ENCODE measurements at places on chromosomes 4 and X.

- no peak for DNase-seq
These were observed 3.5 kb upstream of the BMP2K start for GRCh38 chr4:78772526-78773091.

DNA sequence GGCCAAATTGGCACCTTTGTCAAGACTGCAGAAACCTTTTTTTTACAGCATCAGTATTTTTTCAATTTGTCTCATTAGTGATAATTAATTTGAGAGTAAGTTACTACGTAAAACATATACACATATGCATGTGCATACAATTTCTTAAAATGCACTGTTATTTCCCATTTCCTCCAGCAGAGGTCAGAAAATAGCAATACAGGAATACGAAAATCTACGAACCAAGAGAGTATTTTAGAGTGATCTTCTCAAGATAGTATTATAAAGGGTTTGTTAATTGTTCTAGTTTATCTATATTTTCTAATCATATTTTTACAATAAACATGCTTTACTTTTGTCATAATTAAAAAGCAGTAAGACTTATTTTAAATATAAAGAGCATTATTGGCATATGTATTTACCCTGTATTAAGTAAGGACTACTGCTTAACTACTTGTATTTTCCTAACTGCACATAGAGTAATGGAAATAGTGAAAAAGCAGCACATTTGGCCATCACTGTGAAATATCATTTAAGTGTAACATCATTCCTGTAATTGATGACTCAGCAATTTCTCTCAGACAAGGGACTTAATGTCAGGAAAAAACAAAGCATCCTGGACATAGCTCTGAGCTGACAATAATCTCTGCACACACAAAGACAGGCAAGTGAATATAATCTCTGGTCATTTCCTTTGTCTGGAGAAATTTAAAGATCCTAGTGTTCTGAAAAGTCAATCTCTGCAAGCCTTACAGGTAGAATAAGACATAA, 45.6 kb downstream of the MAOB start:
- DNase-seq: peak; percentile 18

- no peak for DNase-seq
These were observed 18.4 kb upstream of the ANAPC4 start for GRCh38 chr4:25358515-25359275.

DNA sequence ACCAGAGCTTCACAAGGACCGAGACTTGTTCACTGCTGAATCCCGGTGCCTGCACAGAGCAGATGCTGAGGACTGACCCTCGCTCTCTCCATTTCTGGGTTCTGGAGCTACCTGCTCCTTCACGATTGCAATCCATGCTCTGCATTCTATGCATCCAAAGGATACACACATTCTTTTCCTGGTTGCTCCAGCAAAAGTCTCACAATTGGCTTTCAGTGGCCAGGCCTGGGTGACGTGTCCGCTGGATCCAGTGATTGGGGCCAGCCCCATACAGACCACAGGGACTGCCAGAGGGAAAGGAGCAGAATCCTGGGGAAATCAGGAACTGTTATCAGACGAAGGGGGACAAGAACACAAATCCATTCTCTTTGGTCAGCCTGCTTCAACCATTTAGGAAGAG, 14.9 kb upstream of the CDKN2AIP start:
- DNase-seq: no peak

- DNase-seq: no peak
These were observed 29.0 kb downstream of the TRMT44 start for GRCh38 chr4:8469550-8469949.

GRCh38 chrX:3815896-3816664, 102.6 kb upstream of the PRKX start:
- peak; percentile 55 for DNase-seq

DNA sequence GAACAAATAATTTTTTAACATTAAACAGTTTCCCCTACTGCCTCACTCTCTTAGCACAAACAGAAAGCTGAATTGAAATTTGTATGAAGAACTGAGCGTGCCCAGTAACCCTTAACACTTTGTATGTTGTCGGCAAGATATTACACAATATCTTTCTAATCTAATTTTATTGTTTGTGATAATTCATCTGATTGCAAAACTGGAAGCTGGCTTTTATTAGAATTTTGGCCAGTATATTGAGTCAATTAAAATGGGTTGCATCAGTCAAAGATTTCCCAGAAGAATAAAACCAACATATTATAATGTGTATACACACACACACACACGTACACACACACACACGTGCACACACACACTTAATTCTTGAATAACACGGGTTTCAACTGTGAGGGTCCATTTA, 2332.1 kb downstream of the PCDH7 start:
- no peak for DNase-seq

DNA sequence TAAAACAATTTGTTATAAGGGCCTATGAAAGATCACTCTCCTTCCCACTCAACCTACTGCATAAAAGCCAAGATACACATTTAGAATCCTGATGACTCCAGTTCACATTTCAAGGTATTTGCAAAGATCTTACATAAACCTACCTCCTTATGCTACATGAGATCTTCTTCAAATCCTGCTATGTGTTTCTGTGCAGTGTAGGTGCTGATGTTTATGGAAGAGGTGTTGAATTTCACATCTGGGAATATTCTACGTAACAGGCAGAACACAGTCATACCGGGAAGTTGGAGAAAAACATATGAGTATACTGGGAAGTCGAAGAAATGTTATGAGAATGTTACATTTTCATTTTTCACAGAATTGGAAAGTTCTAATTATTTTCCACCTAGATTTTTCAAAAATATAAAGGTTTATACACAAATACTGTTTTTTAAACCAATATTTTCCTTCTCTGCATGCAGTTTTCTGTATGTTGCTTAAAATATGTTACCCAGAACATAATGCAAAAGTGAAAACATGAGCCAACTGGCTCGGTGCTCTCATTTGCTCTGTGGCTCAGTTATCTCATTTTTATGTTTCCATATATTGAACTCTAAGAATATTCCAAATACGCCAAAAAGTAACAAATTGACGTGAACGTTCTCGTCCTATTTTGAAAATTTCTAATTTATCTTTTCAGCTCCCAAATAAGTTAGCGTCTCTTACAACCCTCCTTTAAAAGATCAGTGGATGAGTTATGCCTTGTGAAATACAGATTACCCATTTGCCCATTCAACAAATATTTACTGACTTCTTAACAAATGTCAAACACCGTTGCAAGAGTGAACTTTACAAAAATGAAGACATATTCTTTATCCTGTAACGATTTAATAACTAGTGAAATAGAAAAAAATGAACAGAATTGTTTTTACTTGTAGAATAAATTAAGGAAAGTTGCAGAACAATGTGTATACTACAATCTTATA, 899.3 kb downstream of the STIM2 start:
- no peak for DNase-seq

GRCh38 chrX:70434914-70435586, 9.6 kb upstream of the DLG3 start:
- DNase-seq: peak; percentile 46

DNA sequence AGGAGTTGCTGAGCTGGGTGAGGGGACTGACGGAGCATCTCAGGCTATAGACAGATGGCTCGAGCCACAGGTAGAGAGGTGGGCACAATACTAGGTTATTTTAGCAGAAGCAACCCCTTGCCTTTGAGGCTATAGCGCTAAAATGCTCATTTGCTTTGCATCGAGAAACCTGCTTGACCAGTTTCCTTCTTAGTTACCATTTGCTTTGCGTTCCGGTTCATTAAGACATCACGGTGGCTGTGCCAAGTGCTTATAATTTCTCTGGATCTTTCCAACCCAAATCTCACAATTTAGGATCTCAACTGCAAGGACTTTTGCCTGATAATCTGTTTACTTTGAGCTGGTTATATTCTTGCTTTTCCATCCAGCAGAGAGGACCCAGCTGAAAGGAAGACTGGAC, 40.8 kb downstream of the DLG3 start:
- DNase-seq: no peak

DNA sequence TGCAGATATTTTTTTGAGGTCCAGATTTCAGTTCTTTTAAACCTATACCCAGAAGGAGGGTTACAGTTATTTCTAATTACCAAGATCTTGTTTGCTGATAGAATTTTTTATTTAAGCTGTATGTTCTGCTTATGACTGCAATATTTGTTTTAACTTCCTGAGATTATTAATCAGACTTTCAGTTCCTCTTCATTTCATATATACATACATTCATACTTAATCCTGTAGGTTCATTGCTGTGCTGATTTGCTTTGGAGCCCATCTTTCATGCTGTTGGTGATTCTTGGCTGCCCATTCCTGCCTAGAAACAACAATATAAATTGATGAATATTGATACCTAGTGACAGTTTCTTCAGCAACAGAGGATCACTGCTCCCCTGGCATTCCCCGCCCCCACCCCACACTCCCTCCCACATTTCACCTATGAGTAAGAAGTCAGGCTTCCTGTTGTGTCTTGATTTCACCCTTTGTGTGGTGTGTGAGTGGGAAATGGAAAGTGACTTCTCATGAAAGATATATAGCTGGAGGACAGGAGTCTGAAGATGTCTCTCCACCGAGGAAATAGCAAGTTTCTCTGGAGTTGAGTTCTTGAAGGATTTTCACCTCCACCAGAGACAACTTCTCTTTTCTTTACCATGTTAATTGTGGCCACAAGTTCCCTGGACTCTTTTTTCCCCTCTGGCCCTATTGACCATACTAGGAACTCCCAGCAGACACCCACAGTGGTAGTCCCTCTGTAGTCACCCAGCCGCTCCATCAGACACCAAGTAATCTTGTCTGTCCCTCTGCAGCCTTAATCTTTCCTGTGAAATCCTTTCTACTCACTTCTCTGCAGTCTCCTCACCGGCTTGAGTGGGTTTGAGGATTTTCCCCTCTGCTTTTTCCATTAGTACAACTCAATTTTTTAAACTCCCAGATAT, 118.4 kb downstream of the ASB9 start:
- peak; percentile 14 for DNase-seq

- no peak for DNase-seq
These were observed 152.7 kb downstream of the FHIP1A start for GRCh38 chr4:151561551-151562256.

DNA sequence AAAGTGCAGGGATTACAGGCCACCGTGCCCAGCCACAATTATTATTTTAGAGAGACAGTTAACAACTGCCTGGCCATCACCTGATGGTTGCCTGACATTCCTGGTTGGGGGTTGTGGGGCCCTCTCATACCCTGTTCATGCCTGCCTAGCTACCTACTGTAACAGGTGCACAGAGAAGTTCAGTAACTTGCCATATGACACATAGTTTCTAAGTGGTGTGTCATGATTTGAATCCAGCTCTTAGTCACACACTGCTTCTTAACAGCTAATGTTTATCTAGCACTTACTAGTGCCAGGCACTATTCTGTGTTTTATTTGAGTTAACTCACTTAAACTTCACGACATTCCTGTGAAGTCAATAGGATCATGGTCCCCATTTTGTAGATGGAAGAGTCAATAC, 122.7 kb upstream of the JADE1 start:
- DNase-seq: no peak

DNA sequence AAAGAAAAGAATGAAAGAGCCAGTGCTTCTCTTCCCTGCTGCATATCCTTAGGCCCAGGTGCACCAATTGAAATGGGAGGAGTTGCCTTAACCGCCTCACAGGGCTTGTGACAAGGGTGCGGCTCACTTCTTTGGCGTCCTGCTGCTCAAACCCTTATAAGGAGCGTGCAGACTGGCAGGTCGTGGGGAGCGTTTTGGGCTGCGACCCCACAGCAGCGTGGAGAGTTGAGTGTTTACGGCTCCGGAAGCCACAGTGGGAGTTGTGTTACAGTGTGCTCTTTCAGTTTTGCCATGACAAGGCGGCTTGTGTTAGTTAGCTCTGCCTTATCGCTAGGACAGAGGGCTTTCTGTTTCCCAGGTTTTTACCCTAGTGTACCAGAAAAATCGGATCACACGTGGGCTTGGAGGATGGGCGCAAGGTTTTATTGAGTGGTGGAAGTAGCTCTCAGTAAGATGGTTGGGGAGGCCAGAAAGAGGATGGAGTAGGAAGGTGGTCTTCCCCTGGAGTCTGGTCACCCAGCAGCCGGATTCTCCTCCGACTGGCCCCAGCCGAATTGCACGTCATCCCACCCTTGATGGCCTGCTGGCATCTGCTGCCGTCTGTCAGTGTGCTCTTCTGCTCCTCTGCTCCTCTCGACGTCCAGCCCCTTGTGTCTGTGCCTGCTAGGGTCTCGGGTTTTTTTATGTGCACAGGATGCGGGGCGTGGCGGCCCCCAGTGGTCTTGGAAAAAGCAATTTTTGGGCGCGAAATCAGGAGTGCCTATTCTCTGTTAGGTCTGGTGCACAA, 718.9 kb downstream of the ARAP2 start:
- no peak for DNase-seq

DNA sequence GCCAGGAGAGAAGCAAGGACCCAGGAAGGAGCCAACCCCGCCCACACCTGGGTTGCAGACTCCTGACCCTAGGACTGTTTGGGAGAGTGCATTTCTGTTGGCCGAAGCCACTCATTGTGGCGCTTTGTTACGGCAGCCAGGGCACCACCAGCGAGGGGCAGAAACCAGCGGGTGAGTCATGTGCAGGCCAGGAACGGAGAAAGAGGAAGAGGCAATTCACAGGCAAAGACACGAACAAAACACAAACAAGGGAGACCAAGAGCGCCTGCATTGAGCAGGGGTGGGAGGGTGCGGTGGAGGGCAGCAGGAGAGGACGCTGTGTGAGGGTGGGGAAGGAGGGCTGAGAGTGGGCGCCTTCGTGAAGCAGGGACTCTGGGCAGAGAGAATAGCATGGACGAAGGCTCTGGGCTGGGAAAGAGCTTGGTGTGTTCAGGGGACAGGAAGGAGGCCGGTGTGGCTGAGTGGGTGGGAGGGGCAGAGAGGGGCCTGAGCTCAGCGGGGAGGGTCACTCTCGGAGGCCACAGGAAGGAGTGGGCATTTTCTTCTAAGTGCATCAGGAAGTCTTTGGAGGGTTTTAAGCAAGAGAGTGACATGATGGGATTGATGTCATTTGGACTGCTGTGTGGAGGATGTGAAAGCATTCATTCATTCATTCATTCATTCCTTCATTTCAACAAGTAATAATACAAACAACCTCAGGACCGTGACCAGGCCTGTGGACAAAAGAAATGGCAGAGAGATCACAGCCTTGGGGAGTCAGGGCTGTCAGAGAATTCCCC, 12.2 kb upstream of the WFS1 start:
- no peak for DNase-seq

- DNase-seq: peak; percentile 82
These were observed 105.0 kb downstream of the AREG start for GRCh38 chr4:74549936-74550335.

DNA sequence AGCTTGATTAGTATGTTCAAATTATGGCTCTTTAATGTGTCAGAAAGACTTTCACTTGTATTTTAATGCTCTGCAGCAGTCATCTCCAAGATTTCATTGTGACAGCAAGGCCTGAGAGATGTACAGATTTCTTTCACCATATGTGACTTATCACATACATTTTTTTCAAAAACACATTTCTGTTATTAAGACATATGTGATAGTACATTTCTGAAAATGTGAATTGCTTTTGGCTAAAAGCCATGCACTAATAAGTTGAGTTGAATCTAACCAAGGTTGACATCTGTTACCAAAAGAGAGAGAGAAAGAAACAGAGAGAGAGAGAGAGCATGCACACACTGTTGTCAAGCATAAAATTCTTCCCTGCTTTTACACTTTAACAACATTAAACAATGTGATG, 409.3 kb downstream of the AFF2 start:
- DNase-seq: no peak

GRCh38 chr4:89954906-89955695, 60.4 kb downstream of the MMRN1 start:
- DNase-seq: no peak

GRCh38 chr4:83196921-83197320, 82.4 kb upstream of the PLAC8 start:
- DNase-seq: no peak
